Stimulated activated CD4-positive, alpha-beta T cell treated with anti-CD3 and anti-CD28 coated beads, Interleukin-15, amount 100 ng/mL, for 1 hour (primary cell): ENCODE measurements at places on chromosomes 16 and 17.

- DNase-seq, result no peak
Observed at GRCh38 chr16:49743203-49743464, 112.8 kb downstream of the ZNF423 start.

- no peak for DNase-seq
Observed at GRCh38 chr17:77251622-77252183, 110.9 kb downstream of the SEC14L1 start.

GRCh38 chr17:77942112-77942988 lies 16.2 kb upstream of the TNRC6C start:
- DNase-seq, result no peak

DNA sequence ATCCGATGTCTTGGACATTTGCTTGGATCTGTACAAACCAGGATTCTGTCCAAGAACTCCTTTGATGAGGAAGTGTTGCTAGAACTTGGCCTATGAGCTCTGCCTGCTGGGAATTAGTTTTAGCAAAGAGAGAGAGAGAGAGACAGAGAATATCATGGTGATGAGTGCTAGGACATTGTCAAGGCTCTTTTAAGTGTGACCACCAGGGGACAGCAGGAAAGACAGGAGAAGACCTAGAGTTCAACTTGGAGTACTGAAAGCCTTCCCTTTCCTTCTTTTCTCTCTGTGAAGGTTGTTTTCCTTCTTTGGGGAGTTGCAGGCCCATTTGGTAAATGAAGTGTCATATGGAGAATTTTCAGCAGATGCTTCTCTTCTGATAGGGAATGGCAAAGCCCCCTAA lies 389.2 kb upstream of the HSBP1 start:
- no peak for DNase-seq

- no peak for DNase-seq
Observed at GRCh38 chr16:84478172-84478947, 26.1 kb downstream of the MEAK7 start.

DNA sequence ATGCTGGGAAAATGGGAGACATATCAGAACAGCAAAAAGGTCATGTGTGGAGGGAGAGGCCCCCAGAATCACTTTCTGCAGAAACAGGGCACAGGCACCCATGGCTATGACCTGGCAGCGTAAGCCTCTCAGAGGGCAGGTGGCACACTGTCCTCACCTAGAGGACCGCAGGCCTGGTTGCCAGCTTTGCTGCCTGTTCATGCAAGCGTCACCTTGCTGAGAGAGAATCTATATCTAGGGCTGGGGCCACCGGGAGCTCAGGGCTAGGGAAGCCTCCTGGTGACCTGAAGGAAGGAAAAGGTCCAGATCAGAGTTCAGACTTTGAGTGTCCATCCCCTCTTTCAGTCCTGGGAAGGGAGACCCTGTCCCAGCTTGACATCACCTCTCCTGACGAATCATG lies 78.7 kb downstream of the GOSR1 start:
- DNase-seq, result no peak

DNA sequence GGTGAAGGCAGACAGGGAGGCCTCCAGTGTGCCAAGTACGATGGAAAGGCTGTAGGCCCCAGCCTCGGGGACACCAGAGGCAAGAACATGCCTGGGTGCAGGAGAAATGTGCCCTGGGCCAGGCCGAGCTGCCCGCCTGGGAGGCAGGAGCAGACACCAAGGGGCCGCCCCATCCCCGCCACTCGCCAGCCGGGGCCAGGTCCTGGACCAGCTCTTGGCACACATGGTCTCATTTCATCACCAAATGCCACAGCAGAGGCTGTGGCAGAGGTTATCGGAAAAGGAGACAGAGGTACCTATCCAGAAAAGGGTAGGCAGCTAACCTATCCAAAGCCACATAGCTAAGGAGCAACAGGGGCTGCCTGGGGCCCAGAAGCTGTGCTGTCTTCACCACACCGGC lies 31.3 kb downstream of the PEMT start:
- DNase-seq, result no peak

DNA sequence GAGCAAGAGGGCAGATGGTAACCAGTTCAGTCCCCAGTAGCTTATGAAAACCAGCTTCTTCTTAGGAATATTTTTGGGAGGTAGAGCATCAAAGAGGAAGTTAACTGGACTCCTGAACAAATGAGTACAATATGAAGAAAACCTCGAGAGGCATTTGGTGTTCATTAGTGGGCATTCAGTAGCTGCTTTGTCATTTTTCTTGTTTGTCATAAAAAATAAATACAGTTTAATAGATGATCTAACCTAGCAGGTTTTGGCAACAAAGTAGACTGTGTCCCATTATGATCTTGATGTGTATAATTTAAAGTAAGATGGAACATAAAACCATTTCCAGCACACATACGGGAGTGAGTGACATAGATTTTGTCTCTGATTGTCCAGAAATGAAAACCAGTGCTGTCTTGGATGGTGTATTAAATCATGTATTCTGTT lies 173.1 kb downstream of the HS3ST3A1 start:
- DNase-seq, result no peak

DNA sequence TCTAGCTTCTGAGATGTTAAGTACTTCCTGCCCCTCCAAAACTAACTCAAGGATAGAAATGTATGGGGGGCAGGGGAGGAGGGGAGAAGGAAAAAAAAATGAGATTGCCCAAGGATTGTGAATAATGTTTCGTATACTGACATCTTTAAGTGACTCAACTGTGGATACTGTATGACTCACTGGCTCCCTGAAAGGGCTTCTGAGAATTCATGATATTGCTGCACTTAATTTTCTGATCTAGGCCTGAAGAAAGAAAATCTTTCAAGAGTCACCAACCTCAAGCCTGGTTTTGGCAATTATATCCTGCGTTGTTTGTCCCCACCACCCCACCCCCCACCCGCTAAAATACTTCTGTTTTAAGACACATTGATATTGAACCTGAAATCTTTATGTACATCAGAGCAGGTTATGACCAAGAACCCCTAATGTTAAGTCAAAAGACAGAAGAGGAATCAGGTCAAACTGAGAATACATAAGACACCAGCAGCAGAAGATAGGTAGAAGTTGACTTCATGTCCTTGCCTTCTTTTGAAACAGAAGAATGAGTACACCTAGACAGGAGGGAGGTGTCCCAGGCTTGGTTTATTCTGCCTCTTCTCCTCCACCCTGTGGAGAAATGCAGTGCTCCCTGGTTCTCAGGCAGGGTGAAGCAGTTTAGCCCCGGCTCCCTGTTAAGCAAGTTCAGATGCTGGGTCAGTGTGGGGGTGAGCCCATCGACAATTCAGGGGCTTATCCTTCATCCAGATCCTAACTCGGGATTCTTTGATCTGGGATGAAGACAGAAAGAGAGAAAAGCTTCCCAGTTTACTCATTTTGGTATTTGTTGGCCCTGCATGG lies 3.3 kb upstream of the FBXL20 start:
- no peak for DNase-seq

- DNase-seq, result no peak
Observed at GRCh38 chr17:40558300-40558889, 6.9 kb downstream of the CCR7 start.

DNA sequence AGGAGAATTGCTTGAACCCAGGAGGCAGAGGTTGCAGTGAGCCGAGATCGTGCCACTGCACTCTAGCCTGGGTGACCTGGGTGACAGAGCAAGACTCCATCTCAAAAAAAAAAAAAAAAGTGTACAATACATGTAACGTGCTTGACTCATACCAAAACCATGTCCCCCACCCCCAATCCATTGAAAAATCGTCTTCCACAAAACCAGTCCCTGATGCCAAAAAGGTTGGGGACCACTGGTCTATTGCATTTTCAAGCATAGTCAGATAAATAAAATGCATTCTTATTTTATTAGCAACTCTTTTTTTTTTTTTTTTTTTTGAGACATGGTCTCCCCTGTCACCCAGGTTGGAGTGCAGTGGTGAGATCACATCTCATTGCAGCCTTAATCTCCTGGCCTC lies 52.1 kb downstream of the COPRS start:
- no peak for DNase-seq

GRCh38 chr17:50939795-50940684 lies 73.9 kb upstream of the TOB1 start:
- DNase-seq, result no peak

DNA sequence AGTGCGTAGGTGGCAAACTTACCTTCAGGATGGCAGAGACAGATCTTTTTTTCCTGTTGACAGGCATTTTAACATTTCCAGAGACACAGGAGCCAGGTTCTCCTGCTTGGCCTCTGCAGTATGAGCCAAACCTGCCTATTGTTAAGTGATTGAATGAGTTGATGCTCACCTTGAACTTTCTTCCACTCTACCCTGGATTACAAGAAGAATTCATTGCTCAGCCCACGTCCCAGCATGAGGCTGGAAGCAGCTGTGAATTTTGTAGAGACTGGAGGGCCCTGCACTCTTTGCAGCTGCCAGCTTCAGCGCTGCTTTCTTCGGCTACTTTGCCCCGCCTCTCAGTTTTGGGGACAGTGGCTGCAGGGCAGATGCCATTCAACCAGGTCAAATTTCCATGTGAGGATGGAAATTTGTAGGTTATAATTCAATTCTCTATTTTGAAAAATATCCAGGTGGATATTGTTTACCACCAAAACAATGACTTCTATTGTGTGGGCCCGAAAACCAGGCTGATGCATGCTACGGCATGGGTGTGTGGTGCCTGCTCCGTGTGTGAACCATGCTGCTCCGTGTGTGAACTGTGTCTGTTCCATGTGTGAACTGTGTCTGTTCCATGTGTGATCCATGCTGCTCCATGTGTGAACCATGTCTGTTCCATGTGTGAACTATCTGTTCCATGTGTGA lies 75.2 kb upstream of the METTL9 start:
- no peak for DNase-seq

DNA sequence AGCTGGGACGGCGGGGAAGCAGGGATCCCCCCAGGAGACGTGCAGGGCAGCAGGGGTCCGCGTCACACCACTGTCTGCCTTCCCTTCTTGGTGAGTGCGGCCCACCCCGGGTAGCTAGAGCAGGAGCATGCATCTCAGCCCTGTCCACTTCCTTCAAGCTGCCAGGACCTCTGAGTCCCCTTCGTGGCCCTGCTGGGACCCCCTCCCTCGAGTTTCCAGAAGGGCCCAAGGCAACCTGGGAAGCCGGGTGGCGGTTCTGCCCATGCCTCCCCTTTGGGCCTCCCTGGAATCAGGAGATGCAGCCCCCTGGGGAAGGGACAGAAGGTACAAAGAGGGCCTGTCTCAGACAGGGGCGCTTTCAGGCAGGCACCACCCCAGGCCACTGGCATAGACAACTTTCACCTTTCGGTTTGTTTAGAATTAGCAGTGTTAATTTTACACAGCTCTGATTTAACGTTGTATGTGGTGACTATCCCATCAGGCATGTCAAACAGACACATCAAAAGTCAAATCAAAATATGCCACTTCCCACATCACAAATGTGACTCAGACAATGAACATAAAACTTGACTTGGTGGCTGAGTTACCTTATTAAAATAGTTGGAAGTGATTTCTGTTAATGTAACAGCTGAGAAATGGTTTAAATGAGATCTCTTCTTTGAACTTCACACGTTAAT lies 94.5 kb upstream of the METRNL start:
- no peak for DNase-seq
